ENCODE measurements at places on chromosomes 5 and 9.

GRCh38 chr9:12318732-12319685 lies 374.2 kb upstream of the TYRP1 start:
- no peak for DNase-seq

DNA sequence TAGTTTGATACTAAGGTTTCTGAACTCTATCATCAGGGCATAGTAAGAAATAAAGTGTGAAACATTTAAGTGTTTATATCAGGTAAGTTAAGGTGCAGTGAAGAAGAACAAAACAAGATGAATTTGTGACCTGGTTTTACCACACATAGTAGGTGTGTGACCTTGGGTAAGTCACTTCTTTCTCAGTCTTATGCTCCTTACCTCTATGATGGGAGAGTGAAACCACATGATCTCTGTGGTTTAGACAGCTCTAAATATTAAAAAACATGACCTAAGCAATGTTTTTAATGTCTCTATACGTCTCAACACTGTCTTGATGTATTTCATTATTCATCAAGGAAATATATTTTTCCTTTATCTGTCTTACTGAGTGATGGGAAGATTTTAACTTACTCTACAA lies 629.6 kb upstream of the DMAC1 start:
- DNase-seq: no peak

GRCh38 chr9:34570376-34570775 lies 19.1 kb downstream of the CNTFR start:
- DNase-seq: no peak

DNA sequence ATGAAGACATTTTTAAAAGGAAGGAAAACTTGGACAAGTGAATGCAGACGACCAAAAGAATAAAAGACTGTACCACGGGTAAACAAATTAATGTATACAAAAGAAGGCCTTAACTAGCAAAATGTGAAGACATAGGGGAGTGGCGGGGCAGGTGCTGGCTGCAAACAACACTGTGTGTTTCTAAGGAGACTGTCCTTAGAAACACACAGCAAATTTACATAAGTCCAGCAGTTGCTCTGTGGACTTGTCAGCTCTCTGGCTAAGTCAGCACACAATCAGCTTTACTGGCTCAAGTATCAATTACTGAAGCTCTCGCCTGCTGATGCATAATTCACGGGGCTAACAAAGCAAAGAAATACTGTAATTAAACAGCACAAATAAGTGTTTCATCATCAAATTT lies 24.8 kb downstream of the PTBP3 start:
- no peak for DNase-seq

- no peak for DNase-seq
Observed at GRCh38 chr9:94895668-94896067, 169.2 kb downstream of the AOPEP start.

- DNase-seq: no peak
Observed at GRCh38 chr9:19140259-19140658, 13.0 kb upstream of the PLIN2 start.

DNA sequence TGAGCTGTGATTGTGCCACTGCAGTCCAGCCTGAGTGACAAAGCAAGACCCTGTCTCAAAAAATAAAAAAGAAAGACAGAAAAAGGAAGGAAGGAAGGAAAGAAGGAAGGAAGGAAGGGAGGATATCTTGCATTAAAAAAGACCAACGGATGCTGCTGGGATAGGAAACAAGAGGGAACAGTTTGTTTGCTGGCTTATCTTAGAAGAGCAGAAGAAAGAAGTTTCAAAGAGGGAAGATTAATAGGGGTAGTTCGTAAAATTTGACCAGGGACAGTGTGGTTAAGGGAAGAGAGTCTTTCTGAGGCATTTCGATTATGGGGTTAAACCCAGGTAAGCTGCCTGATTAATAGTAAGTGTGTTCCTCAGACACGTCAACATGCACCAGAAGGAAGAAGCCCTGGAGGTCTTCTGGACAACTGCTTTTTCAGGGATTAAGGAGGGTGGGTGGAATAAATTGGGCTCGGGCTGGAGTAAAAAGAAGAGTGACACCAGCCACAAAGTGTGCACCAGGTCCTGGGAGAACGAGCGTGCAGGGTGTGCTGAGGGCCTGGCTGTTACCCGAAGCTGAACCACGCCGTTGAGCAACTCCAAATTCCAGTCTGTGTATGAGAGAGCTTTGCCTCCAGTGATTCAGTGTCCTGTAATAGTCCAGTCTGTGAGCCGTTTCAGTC lies 24.8 kb downstream of the FYB1 start:
- DNase-seq: no peak

- DNase-seq: no peak
Observed at GRCh38 chr5:1312206-1312605, 17.3 kb upstream of the TERT start.
